HuH-7.5 (cell line): ENCODE measurements at places on chromosomes 2 and 18.

DNA sequence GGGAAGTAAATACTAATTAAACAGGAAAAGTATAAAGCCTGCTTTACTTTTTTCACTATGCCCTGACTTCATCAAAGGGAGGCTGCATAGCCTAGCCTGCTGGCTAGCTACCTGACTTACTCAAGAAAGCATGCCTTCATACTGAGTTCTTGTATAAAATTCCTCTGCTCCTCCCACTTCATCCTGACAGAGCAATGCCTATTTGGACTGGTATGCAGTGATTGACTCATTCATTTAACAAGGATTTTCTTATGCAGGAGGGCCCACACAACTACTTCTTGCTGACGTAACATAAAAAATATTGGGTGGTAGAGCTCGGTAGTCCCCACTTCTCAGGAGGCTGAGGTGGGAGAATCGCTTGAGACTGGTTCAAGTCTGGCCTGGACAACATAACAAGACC is 70.5 kb downstream of the PRPF40A start:
- no peak for DNase-seq

- no peak for DNase-seq
Observed at GRCh38 chr2:241040081-241040803, 41.8 kb downstream of the SNED1 start.

GRCh38 chr18:47932190-47932589 is 1.7 kb upstream of the SMAD2 start:
- no peak for DNase-seq

GRCh38 chr2:489838-490237 is 187.4 kb downstream of the TMEM18 start:
- no peak for DNase-seq

GRCh38 chr18:3830604-3831003 is 380.6 kb downstream of the TGIF1 start:
- DNase-seq = no peak

GRCh38 chr2:196743165-196743564 is 56.3 kb downstream of the GTF3C3 start:
- DNase-seq = no peak

- DNase-seq = no peak
Observed at GRCh38 chr2:201414099-201415023, 36.9 kb downstream of the TRAK2 start.

GRCh38 chr18:36672437-36673344 is 156.1 kb downstream of the TPGS2 start:
- DNase-seq = no peak

- DNase-seq = no peak
Observed at GRCh38 chr2:226794751-226795171, 4.9 kb downstream of the IRS1 start.

DNA sequence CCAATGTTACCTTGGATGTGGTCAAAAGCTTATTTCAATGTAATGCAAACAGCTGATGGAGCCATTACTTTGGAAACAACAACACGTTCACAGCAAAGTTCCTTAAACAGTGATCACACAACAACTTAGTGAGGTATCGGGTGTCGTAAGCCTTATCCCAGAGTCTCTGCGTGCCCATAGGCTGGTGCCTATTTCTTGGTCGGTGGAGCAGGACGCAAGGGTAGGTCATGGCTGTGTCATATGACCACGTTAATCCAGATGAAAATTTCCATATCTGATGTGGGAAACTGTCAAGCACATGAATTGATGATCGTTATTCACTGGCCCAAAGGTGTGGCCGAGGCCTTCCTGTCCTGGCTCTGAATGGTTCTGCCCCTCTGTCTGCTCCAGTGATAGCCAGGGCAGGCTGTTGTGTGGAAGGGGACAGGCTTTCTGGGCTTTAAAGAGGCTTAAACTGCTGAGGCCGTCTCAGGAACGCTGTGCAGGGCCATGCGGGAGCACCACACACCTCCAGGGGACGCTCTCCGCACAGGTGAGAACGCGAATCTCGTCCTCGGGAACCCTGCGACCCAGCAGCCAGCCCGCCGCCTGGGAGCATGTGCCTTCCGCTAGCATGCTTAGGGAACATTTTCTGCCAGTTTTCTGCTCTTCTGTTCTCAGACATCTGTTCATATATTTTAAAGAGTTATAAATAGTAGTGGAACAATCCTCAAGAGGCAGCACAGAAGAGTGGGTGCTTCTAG is 90.6 kb downstream of the KCTD1 start:
- DNase-seq = no peak

GRCh38 chr2:138499684-138500083 is 1.9 kb upstream of the SPOPL start:
- DNase-seq = no peak

DNA sequence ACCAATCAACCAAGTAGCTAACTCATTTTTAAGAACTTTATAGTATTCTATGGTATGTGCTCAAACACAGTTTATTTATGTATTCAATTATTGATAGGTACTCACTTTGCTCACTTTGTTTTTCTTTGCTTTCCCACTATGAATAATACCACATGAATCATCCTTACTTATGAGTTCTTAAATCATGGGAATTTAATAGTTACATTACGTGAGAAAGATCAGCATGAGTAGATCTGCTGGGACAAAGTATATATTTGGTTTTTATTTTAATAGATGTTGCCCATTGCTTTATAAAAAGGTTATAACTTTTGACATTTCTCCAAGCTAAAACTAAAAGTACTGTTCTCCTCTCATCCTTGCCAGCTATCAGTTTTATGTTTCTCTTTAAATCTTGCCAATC is 390.7 kb downstream of the LRATD1 start:
- no peak for DNase-seq

- DNase-seq = no peak
Observed at GRCh38 chr2:128681507-128681906, 362.8 kb upstream of the HS6ST1 start.

DNA sequence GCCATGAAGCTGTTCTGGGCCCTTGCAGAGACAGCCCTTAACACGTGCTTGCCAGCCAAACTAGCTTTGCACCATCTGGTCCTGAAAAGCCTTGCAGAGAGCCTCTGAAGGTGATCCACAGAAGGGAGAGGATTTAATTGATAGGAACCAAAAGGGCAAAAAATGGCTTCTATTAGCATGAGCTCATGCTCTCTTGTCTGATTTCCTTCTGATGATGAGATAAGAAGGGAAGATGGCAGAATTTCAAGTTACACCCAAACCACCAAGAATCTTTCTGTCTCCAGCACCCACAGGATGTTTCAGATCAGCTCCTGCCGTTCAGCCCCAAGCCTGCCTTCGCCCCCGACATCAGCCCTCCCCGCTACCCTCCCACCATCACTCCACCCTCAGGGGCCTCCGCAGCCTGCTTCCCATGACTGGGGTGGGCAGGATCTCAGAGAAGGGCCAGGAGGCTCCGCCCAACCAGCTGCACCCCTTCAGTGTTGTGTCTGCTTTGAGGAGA is 23.4 kb upstream of the GLI2 start:
- no peak for DNase-seq

DNA sequence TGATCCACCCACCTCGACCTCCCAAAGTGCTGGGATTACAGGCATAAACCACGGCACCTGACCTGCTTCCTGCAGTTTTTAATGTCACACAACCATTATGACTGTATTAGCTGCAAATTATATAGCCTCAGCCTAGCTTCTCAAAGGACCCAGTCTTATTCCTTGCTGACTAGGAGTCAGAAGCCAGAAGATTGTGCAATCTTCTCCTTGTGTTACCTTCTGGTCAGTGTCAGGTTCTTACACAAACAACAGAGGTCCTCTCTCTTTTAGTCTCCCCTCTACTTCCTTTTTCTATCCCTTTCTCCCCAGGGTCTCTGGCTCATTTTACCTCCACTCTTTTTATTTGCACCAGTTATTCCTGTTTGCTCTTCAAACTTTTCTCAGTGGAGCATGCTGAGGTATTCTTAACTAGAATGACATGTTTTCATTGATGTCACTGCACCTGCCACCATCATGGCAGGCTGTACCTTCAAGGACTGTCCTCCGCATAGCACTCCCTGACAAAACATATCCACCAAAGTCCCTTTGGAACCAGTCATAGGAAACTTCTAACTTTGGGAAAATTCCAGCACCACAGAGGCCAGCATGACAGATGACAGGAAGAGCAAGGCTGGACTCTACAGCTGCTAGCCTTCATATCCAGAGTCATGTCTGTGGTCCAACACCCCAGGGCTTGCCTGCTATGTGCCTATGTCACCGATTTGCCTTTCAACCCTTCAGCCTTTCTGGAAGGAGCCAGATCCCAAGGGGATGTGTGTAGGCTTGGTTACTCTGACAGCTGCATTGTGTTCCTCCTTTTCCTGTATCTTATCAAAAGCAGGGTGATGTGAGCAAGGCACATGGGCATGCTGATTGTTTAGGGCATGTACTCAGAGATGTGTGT is 45.2 kb upstream of the EPC2 start:
- DNase-seq = no peak

- no peak for DNase-seq
Observed at GRCh38 chr2:142094233-142094632, 36.6 kb downstream of the LRP1B start.

- DNase-seq = no peak
Observed at GRCh38 chr18:42860548-42860947, 254.9 kb downstream of the RIT2 start.

DNA sequence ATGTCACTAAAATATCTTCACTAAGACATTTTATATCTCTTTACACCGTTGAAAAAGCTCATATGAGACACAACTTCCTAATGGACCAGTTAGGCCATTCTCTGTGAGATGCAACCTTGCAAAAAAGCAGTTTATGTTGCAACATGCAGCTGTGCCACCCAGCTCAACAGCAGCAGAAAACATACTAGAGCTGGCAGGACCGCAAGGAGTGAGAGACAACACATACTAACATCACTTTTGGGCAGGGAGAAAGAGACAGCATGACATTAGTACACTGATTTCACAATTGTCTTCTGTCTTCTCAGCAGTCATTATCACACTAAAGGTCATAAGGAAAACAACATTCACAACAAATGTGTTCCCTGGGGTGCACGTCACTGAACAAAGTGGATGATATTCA is 122.9 kb downstream of the EPB41L3 start:
- DNase-seq = no peak

DNA sequence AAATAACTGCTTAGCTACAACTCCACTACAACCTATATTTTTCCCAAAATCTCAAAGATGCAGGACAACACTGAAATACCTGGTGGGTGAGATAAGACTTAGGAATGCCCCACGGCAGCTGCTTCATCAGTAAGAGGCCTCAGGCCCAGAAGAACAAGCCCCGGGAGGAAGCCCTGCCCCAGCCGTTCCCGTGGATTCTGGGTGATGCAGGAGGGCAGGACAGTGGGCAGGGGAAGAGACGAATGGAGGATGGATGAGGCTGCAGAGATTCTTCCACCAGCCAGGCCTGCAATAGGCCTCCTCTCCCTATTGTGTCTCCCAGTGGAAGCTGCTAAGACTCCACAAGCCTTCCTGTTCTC is 197.9 kb upstream of the HDAC4 start:
- no peak for DNase-seq

- DNase-seq = no peak
Observed at GRCh38 chr2:118849226-118850167, 2.0 kb upstream of the EN1 start.

DNA sequence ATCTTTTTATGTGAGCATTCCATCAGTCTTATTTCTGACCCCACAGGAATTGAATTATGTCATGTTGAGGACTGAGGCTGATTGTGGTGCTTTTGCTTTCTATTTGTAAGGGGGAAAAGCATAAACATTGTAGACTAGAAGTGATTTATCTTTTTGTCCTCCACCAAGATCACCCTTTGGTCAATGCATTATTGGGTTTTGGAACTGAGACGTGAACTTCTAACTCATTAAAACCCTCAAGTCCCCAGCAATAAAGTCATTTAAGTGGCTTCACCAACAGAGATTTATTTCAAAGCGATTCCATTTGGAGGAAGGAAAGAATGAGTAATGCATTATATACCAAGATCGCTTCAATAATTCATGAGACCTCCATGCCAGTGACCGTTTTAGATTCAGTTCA is 75.5 kb upstream of the TXNDC2 start:
- no peak for DNase-seq

GRCh38 chr18:26593365-26594320 is 45.3 kb upstream of the KCTD1 start:
- no peak for DNase-seq

- no peak for DNase-seq
Observed at GRCh38 chr18:6781796-6782195, 52.3 kb downstream of the ARHGAP28 start.

- DNase-seq = no peak
Observed at GRCh38 chr18:28204154-28204553, 27.2 kb upstream of the CDH2 start.

- no peak for DNase-seq
Observed at GRCh38 chr18:49076654-49077166, 125.9 kb upstream of the SMAD7 start.

GRCh38 chr2:121257480-121257840 is 27.5 kb downstream of the TFCP2L1 start:
- no peak for DNase-seq

GRCh38 chr18:48913201-48913600 is 37.6 kb downstream of the SMAD7 start:
- DNase-seq = no peak

DNA sequence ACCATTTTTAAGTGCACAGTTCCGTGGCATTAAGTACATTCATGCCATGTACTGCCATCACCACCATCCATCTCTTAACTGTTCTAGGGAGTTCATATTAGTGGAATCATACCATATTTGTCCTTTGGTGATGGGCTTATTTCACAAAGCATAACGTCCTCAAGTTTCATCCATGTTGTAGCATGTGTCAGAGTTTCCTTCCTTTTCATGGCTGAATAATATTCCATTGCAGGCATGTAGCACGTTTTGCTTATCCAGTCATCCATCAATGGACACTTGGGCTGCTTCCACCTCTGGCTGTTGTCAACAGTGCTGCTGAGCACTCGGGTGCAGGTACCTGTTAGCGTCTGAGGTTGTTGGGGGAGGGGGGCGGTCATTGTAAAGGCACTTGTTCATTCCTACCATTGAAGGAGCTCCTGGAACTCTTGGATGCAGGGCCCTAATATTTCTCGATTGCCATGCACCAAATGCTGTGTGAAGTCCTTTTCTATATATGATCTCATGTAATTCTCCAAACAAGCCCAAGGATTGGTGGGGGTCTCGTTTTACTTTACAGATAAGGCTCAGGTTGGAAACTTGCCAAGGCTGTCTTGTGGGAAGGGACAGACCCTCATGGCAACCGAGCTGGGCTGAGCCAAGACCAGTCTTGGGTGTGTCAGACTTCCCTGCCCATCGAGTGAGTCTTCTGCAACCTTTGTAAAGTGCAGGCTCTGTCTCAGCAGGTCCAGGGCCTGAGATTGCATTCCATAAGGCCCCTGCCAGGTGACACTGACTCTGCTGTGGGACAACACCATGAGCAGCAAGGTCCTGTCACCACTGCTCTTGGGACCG is 42.9 kb upstream of the SH3RF3 start:
- DNase-seq = no peak
